Activated naive CD4-positive, alpha-beta T cell treated with anti-CD3 and anti-CD28 coated beads, Interleukin-2, amount 50 U/mL, for 16 hours (primary cell): ENCODE measurements at places on chromosomes 2 and 18.

GRCh38 chr18:56000041-56000440 is 412.0 kb upstream of the TCF4 start:
- DNase-seq, result no peak

- DNase-seq, result no peak
Observed at GRCh38 chr2:112290088-112290487, 14.7 kb downstream of the ZC3H6 start.

DNA sequence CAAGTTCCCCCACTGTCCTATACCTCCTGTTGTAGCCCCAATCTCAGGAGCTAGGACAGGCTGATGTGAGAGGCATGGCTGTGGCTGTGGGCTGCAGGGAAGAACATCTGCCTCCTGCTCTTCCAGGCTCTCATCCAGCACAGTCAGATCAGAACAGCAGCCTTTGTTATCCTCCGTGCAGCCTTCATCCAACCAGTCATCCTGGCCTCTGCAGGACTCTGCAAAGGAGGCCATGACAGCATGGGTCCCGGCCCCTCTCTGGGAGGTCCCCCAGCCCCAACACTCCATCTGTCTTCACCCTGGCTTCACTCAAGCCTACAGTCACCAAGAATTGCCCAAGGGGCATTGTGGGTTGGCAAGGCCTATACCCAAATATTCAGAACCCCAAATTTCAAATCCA is 223.2 kb upstream of the COPS8 start:
- no peak for DNase-seq

DNA sequence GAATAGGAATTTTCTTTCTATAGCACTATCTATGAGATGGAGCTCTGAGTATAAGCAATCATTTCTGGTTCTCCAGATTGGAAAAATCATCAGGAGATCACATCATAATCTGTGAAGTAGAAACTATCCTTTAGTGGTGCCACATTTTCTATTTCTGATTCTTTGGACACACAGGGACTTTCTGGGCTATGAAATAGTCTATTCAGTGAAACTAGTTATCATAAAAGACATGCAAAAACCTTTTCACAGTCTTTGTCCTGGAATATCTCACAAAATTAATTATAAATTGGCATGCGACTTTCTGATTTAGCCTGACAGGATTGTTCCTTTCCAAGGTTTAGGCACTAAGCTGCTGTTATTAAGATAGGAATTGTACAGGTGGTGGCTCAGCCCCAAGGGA is 428.6 kb downstream of the DLGAP1 start:
- DNase-seq, result no peak

- no peak for DNase-seq
Observed at GRCh38 chr18:22691946-22692710, 241.0 kb upstream of the RBBP8 start.

DNA sequence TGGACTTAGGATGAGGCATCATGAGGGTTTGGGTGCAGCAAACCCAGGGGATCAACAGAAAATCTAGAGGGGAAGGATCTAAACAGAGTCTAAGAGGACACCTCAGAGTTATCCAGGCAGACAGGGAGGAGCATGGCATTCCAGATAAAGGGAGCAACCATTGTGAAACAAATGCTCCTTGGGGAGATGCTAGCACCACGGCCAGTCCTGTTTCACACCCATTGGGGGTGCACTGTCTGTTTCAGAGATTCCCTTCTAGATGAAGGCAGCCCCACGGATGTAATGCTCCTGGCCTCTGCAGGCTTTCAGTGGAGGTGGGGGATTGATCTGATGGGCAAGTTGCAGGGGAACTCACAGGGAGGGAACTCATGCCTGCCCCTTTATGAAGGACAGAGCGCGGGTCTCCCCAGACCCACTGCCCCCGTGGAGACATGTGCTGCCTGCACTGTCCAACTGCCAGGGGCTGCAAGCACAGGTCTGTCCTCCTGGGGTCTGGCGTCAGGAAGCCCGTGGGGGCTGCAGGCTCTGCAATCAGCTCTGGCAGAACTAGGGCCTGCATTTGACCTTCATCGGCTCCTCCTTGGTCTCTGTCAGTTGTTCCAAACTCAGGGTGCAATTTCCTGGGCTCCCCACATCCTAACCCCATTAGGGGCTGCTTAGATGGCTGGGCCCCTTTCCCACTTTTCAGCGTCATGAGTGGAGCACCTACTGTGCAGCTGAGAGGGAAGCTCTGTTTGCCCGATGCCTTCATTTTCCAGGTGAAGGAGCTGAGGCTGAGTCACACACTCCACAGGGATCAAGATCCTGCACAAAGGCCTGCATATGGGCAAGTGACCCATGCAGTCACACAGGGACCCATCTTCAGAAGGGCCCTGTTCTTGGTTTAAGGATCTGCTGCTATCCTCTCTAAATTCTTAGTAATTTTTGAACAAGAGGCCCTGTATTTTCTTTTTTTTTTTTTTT is 163.4 kb downstream of the ARL4C start:
- DNase-seq, result no peak

GRCh38 chr18:48622911-48623431 is 84.1 kb downstream of the CTIF start:
- no peak for DNase-seq

GRCh38 chr2:27545348-27546141 is 37.3 kb upstream of the ZNF512 start:
- DNase-seq, result no peak

- DNase-seq, result no peak
Observed at GRCh38 chr2:133599211-133599803, 31.0 kb upstream of the NCKAP5 start.

DNA sequence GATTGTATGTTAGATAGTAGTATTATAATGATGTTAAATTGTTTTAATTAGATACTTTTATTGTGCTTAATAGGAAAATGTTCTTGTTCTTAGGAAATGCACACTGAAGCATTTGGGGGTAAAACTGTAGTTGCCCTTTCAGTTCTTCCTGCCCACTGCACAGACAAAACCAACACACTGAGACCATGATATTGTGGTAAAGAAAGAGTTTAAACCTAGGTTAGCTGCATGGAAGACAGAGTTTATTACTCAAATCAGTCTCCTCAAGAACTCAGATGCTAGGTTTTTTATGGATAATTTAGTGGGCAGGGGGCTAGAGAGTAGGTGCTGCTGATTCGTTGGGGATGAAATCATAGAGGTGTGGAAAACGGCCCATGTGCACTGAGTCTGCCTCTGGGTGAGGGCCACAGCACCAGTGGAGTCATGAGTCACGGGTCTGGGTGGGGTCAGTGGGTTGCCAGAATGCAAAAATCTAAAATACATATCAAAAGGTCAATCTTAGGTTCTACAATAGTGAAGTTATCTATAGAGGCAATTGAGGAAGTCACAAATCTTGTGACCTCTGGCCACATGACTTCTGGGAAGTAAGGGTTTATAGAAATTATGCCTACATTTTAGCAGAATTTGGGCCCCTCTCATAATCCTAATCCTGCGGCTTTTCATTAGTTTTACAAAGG is 283.4 kb upstream of the FBXO11 start:
- no peak for DNase-seq

DNA sequence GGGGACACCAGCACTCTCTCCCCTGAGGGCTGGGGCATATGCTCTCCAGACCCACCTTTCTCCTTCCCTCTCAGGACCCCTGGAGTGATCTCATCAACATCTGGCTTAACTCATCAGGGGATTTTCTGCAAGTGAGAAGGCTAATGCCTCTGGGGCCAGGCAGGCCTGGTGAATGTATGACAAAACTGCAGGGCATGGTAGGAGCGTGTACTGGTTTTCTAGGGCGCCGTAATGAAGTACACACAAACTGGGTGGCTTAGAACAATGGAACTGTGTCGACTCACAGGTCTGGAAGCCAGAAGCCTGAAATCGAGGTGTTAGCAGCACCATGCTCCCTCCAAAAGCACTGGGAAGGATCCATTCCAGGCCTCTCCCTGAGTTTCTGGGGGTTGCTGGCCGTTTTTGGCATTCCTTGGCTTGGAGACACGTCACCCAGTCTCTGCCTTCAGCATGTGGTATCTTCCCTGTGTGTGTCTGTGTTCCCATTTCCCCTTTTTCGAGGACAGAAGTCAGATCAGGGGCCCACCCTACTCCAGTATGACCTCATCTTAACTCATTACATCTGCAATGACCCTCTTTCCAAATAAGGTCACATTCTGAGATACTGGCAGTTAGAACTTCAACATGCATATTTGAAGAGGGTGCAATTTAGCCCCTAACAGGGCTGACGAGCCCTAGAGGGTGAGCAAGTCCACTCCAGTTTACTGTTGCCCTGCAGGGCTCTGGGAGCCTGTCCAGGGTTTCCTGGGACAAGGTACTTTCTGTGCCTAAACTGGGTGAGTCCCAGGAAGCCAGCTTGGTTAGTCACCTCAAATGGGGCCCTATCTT is 45.5 kb upstream of the CAB39 start:
- no peak for DNase-seq

- no peak for DNase-seq
Observed at GRCh38 chr2:201182650-201183364, at the start of gene CASP10. CASP10 (plus strand) TSS chr2:201183141; CDS start chr2:201185778, 2,637 bp downstream.

DNA sequence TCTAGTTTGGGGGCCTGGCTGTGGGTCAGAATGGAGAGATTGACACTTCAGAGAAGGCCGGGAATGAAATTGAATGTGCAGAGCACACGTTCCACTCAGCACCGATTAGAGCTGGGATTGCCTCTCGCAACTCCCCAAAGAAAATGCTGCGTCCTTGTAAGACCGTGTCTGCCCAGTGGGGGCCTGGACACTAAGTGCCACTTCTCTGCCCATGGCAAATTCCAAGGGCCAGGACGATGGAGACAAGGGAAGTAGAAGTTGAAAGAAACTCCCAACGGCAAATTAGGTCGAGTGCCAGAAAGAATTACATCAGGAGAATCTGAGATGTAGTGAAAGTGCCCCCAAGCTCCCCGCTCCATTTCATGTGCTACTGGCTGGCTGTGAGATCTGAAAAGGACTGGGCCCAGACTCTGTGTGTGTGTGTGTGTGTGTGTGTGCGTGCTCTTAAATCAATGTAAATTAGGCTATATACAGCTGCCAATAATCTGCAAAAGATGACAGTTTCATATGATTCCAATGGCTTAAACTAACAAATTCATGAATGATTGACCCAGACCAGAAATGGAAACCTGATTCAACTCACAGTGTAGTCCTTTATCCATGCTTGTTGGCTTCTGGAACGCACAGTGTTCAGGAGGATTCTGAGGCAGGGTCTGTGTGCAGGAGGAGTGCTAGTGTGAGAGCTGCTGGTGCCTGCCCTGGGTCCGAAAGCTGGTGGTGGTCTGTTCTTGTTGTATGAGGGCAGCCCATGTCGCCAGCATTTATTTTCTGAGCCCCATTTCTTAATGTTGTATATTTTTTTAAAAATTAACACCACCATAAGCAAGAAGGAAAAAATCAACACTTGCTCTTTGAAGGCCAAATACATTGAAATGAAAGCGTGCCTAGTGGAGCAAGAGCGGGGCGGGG is 234.3 kb downstream of the AGAP1 start:
- no peak for DNase-seq

- DNase-seq, result no peak
Observed at GRCh38 chr2:138777996-138778395, 2.2 kb downstream of the NXPH2 start.

DNA sequence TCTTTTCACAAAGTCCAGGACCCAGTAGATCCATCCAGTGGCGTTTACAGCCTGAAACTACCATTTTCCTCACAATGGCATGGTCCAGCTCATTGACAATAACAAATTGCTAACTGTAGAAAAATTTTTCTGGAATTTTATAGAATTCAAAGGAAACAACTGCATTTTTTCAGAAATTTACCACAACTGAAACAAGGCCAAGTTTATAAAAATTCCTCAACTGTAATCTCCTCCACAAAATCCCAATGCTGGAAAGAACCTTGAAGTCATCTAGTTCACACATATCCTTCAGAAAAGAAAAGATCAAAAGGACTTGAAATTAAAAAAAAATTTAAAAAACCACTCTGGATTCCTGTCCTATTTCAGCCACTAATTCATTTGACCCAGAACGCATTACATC is 226.0 kb upstream of the CTAGE1 start:
- no peak for DNase-seq

DNA sequence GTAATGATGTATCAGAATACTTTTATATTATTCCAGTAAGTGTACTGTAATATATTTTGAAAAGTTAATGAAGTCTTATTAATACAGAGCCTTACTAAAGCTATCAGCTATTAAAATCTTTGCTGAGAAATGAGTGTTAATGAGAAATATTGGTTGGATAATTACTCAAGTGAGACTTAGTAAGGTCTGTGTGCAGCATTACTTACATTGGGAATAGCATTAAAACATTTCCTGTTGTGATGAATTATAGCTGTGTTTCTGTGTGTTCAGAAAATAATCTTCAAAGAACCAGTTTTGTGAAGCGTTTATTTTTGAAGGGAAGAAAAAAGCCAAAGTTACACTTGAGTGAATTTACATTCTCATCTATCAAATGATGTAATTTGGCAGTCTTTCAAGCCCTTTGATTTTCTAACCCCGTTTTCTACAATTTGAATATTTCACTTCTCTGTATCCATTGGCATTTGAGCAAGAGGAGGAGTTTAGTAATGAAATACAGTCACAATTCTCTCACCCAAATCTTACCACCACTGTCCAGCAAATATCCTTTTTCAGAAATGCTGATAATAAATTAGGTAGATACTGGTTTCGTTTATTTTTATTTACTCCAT is 123.5 kb upstream of the BOD1L2 start:
- no peak for DNase-seq

GRCh38 chr2:2121887-2122286 is 209.2 kb downstream of the MYT1L start:
- no peak for DNase-seq

- peak; percentile 76 for DNase-seq
Observed at GRCh38 chr18:45690975-45691815, 32.8 kb upstream of the SLC14A1 start.

GRCh38 chr18:35096677-35097011 is 55.4 kb downstream of the MAPRE2 start:
- no peak for DNase-seq

DNA sequence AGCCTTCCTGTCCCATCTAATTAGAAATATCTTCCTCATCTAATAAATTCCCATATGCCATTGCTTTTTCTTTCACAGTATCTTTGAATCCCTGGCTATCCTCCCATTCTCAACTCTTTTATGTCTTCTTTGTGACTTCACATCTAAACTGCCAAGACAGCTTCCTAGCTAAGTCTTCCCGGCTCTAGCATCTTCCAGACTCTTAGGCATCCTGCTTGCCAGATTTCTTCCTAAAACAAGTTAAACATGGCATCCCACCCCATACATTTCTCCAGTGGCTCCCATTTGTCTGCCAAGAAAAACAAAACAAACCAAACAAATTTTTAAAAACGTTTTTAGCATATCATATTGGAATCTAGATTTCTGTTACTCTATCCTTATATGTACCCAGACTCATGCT is 751.9 kb downstream of the MBD2 start:
- no peak for DNase-seq

- no peak for DNase-seq
Observed at GRCh38 chr2:44952143-44952805, 10.8 kb downstream of the SIX3 start.

- peak; percentile 33 for DNase-seq
Observed at GRCh38 chr2:23386339-23387220, 1.6 kb downstream of the KLHL29 start.
